Tibial nerve (tissue), 4 donors: ENCODE measurements at places on chromosomes 5 and 9.

- peaks cover 9% of the 10 kb centered on the region for H3K4me1 ChIP-seq
- peaks cover 4% of the 10 kb centered on the region for H3K27me3 ChIP-seq
- no peaks in the 10 kb centered on the region for H3K36me3 ChIP-seq
- peak overlapping the region; percentile 39 for H3K4me3 ChIP-seq
- no peak for DNase-seq
- H3K27ac ChIP-seq, result no peak overlapping the region
These were observed 107.4 kb upstream of the LARP1 start for GRCh38 chr5:154647761-154648145.

GRCh38 chr9:136556166-136556565 lies 10.3 kb upstream of the NOTCH1 start:
- H3K4me1 ChIP-seq, result peaks cover 37% of the 10 kb centered on the region
- no peak for DNase-seq
- no peak overlapping the region for H3K4me3 ChIP-seq
- H3K27ac ChIP-seq, result no peak overlapping the region
- H3K36me3 ChIP-seq, result no peaks in the 10 kb centered on the region
- no peaks in the 10 kb centered on the region for H3K27me3 ChIP-seq

DNA sequence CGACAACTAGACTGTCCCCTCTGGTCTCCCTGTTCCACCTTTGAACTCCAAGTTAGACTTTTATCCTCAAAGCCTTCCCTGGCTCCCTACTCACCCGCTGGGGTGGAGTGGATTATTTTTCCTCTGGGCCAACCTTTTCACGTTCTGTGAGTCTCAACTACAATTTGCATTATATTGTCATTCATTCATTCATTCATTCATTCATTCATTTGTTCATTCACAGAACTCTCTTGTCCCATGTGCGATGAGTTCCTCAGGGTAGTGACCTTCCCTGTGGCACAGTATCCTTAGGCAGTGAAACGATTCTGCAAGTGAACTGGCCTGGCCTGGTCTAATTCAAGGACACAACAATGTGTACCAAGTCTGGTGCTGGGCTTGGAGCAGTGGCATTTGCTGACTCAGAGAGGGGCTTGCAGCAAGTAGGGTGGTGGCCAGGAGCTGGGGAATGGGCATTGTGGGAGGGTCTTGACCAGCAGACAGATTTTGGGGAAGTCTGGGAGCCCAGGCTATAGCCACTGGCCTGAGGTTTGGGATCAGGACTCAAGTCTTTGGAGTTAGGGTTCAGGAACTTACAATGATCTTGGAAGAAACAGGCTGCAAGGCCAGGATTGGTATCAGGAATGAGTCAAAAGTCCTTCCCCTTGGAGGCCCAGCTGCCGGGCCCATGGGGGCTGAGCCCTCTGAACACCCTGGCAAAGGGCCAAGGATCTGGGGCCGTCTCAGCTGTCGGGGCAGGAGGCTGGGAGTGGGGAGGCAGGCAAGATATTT lies 37.2 kb upstream of the COL15A1 start:
- no peak overlapping the region for H3K4me3 ChIP-seq
- H3K27me3 ChIP-seq, result no peaks in the 10 kb centered on the region
- DNase-seq, result no peak
- peaks cover 44% of the 10 kb centered on the region for H3K4me1 ChIP-seq

DNA sequence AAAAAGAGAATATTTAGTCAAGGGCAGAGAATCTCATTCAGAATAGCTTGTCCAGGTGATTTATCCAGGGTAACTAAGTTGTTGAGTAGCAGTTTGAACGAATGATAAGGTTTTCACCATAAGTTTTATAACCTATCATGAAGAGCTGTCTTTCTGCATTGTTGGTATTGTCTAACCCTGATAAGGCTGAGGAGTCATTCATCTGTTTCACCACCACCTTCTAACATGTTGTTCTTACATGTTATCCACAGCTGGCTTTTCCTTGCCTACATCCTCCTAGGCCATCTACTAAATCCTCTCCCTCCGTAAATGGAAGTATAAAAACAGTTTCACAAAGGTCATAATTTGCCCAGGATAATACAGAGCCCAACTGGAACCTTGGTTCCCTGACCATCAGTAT lies 24.1 kb downstream of the ZNF462 start:
- no peaks in the 10 kb centered on the region for H3K27me3 ChIP-seq
- no peak overlapping the region for H3K4me3 ChIP-seq
- peaks cover 11% of the 10 kb centered on the region for H3K4me1 ChIP-seq
- DNase-seq, result no peak

DNA sequence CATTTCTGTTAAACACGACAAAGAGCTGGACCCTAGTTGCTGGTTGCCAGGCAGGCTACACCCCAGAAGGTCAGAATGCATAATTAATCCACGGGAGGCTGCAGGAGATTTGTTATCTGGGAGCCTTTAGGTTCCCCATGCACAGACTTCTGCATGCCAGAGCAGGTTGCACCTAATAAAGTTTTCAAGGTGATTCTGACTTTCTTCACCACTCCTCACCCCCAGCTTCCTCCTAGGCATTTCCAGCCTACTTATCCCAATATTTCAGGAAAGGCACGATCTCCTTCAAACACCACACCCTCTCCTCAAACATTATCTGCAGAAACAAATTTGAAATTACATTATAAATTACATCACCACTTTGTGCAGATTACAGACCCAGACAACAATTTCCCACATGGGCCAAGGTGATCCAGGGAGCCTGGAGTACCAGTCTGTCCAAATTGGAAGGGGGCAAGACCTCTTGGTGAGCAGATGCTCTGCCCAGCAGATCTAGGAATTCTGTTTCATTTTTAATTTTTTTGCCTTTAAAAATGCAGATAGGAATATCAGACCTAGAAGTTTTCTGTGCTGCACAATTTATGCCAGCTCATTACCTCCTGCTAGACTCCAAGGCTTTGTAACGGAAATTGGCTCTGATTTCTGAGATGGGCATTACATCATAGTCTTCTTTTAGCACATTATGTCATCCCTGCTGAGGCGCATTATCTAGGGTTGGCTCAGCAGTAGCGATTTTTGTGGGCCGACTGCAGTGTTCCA lies 363.4 kb upstream of the SLC30A5 start:
- DNase-seq, result peak; percentile 14
- H3K36me3 ChIP-seq, result no peaks in the 10 kb centered on the region
- H3K4me1 ChIP-seq, result no peaks in the 10 kb centered on the region
- no peak overlapping the region for H3K27ac ChIP-seq
- H3K4me3 ChIP-seq, result no peak overlapping the region
- no peaks in the 10 kb centered on the region for H3K27me3 ChIP-seq

GRCh38 chr5:13957032-13957645 lies 12.7 kb upstream of the DNAH5 start:
- no peaks in the 10 kb centered on the region for H3K4me1 ChIP-seq
- no peaks in the 10 kb centered on the region for H3K27me3 ChIP-seq
- H3K36me3 ChIP-seq, result no peaks in the 10 kb centered on the region
- DNase-seq, result no peak
- H3K4me3 ChIP-seq, result no peak overlapping the region

GRCh38 chr5:12659686-12660085 lies 755.4 kb upstream of the CTNND2 start:
- no peak overlapping the region for H3K4me3 ChIP-seq
- DNase-seq, result no peak
- no peak overlapping the region for H3K27ac ChIP-seq

DNA sequence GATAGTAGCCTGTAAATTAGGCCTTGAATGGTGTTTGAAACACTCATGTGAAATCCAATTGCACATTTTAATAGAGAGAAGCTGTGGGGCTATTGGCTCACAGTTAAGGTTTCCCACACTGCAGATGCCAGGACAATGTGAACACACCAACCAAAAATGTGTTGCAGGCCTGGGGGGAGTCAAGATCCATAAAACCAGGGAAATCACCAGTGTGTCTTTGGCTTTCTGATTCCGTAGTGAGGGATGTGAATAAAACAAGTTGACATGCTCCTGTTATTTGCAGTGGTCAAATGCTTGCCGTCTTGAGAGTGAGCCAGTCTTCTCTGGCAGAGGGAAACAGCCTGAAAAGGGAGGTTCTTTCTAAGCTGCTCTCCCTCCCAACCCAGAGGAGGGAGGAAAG lies 79.0 kb downstream of the ZNF462 start:
- no peaks in the 10 kb centered on the region for H3K4me1 ChIP-seq

DNA sequence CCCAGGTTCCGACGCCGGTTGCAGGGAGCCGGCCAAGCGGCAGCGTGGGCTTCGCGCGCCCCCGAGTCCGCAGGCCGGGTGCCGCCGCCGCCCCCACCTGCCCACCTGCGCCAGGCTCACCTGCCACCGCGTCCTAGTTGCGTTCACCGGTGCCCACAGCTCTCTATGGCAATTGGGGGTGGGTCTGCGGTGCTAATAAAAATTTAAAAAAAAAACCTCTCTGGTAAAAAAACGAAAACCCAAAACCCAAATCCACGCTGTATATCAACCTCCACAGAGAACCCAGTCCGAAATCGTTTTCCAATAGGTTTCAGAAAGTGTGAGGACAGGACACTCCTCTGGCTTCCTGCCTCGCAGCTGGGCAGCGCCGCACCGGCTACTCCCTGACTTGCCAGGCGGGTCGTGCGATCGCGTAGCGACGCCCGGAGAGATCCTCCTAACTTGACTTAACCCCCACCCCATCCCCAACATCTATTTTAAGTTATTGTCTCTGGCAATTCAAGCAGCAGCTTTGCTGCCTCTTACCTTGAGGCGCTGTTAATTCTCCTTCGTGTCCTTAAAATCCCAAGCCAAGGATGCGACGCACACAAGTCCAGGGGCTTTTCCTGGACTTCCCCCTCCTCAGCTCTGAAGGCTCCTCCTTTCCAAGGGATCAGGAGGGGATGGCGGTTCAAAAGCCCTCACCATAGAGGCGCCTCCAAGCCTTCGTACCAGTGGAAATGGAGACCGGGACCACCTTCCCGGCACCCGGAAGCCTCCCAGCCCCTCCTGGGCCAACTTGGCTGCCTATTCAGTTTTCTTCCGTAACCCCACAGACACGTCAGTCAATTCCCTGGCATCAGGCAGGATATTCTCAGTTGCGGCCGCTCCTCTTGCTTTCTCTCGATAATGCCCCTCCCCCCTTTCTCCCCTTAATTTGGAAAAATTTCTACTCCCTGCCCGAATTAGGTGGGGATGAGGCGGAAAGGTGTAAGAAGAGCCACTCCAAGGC lies 1639.4 kb upstream of the C9orf72 start:
- no peaks in the 10 kb centered on the region for H3K4me1 ChIP-seq
- no peak overlapping the region for H3K27ac ChIP-seq
- no peaks in the 10 kb centered on the region for H3K36me3 ChIP-seq
- DNase-seq, result no peak
- H3K27me3 ChIP-seq, result peaks cover 68% of the 10 kb centered on the region
- no peak overlapping the region for H3K4me3 ChIP-seq
